ENCODE measurements at places on chromosomes 11 and 22.

- DNase-seq = no peak
Observed at GRCh38 chr11:84497981-84498411, 1129.1 kb downstream of the DLG2 start.

DNA sequence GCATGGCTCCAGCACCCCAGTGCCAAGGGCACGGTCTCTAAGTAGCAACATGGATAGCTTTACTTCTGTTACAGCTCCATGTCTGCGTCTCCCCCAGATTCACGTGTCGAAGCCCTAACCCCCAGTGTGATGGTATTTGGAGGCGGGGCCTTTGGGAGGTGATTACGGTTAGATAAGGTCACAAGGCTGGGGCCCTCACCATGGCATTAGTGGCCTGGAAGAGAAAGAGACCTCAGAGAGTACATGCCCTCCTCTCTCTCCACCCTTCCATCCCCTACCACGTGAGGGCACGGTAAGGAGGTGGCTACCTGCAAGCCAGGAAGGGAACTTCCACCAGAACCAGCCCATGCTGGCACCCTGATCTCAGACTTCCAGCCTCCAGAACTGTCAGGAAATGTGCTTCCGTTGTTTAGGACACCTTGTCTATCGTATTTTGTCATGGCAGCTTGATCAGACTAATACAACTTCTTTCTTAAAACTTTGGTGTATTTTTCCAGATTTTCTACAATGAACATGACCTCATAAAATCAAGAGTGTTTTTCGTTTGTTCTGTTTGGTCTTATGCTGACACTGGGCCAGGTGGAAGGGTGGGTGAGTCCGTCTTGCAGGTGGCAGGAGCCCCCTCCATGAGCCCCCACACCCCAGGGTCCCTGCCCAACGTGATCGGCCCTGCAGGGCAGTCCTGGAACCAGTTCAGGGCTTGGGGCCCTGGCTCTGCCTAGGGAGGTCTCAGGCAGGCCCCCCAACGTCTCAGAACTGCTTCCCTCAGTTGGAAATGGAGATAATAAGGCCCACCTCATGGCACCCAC is 10.7 kb downstream of the RTN4R start:
- no peak for DNase-seq

DNA sequence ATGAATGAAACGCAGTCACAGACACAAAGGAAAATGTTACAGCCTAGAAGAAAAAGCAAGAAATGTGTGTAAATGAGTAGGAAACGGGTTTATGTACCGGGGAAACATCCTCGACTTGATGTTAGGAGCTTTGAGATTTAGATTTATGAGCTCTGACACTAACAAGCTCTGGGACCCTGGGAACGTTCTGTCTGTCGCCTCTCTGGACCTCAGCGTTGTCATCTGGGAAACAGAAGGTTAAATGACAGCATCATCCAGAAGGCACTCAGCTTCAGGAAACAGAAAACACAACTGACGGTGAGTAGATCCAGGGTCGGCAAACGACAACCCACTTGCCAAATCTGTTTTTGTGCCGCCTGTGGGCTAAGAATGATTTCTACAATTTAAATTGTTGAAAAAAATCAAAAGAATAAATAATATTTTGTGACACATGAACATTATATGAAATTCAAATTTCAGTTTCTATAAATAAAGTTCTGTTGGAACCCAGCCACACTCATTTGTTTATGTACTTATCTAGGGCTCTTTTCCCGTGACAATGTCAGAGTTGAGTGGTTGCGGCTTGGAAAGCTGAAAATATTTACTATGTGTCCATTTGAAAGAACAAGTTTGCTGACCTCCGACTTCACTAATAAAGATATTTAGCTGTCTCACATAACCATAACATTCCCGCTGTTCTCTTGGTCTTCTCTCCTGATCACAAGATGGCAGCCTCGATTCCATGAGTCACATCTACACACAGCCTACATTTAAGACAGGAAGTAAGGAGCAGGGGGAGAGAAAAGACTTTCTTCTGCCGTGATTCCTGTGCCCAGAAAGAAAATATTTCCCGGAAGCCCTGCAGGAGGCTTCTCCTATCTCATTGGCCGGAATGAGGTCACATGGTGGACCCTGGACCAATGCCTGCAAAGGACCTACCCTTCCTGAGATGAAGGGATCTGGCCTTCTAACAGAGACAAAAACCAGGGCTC is 47.1 kb upstream of the SYT13 start:
- no peak for DNase-seq

DNA sequence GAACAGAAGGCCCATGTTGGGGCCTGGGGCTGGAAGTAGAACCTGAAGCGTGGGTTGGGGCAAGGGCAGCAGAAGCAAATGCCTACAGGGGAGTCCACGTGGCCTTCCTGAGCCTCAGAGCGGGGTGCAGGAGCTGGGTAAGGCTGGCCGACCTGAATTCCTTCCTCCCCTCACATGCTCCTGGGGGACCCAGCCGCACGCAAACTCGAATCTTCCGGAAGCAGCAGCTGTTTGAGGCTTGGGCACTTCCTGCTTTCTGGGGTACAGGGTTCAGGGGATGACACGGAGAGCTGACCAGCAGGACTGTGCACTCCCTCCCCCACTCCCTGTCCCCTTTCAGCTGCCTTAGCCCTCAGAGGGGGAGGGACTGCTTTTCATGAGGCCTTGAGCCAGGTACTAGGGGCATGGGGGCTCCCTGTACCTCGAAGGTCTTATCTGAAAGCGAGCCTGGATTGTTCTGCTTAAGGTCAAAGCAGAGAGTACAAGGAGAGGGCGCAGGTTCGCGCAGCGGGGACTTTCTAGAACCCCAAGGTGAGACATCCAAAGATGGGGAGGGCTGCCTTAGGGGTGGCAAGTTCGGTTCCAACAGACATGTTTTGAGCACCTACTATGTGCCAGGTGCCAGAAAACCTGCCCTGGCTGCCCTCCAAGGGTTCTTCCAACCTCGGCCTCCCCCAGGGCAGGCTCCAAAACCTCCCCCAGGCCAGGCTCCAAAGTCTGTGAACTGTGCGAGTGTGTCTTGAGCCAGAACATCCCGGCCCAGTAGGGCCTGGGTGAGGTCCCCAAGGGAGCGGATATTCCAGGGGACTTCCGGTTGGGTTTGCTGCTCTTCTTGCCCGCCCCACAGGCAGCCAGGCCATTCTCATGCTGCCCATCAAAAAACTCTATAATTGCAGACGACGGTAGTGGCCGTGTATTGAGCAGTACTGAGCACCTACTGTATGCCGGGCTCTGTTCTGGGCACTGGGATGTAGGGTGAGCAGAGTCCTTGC is 1.7 kb downstream of the NCF4 start:
- DNase-seq = no peak

GRCh38 chr11:26333906-26334305 is 2.0 kb downstream of the ANO3 start:
- DNase-seq = no peak

GRCh38 chr11:130426837-130427341 is 1.5 kb downstream of the ADAMTS8 start:
- no peak for DNase-seq

GRCh38 chr11:63687845-63688244 is 6.5 kb downstream of the RTN3 start:
- no peak for DNase-seq

DNA sequence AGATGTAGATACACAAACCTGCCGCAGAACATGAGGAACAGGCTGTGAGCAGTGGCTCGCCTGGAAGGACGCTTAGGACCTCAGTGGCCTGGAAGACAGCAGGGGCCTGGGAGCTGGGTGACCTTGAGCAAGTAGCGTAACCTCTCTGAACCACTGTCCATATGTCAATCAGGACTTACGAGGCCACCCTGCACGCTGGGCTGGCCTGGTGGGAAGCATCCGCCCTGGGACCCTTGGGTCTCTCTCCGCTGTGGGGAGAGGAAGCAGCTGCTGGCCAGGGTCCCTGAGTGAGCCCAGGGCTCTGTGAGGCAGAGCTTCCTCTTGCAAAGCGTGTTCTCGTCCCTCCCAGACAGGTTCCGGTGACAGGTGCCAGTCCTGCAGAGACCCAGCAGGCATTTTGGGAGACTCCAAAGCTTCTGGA is 14.0 kb upstream of the EHD1 start:
- no peak for DNase-seq

DNA sequence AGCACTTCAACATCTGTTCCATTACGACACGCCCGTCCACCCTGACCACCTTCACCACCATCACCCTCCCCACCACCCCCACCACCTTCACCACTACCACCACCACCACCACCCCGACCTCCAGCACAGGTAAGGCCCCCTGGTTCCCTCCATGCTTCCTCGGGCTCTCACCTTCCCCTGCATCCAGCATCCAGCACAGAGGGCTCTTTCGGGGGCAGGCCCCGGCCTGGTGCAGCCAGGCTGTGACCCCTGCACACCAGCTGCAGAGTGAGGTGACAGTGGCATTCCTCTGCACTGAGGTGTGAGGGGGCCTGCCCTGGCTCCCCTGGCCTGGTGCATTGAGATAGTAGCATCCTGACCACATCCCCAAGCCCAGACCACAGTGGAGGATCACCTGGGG is 18.2 kb downstream of the MUC2 start:
- no peak for DNase-seq
